ENCODE measurements at places on chromosomes 1 and 21. TPM values are rescaled to one million over a fixed set of nuclear protein-coding genes. Genes with fewer than 3 reads are reported as not detected.

OLIG1 gene
- total RNA-seq: not detected

PTPN22 gene
- 112 TPM for total RNA-seq

HPDL gene
- 23.4 TPM for total RNA-seq

PAPPA2 gene
- total RNA-seq: 0.09 TPM

DTL gene
- total RNA-seq: 97.2 TPM

MIA3 gene
- 51.8 TPM for total RNA-seq

DNAJC6 gene
- total RNA-seq: 4.1 TPM

POLR3GL gene
- 29.1 TPM for total RNA-seq

AGBL4 gene
- not detected for total RNA-seq

TCHH gene
- 0.14 TPM for total RNA-seq

CFHR1 gene
- not detected for total RNA-seq

FOXJ3 gene
- 41.9 TPM for total RNA-seq

ASCL5 gene
- total RNA-seq: not detected

FCRL2 gene
- total RNA-seq: not detected

RIMKLA gene
- total RNA-seq: 1.3 TPM

RNF186 gene
- not detected for total RNA-seq

VASH2 gene
- 0.79 TPM for total RNA-seq

SAMSN1 gene
- 126 TPM for total RNA-seq

GABRD gene
- not detected for total RNA-seq

RPTN gene
- not detected for total RNA-seq

PHGDH gene
- total RNA-seq: 209 TPM

OR2L5 gene
- total RNA-seq: not detected

ADORA3 gene
- not detected for total RNA-seq

TFAP2E gene
- 0.68 TPM for total RNA-seq

FMO2 gene
- not detected for total RNA-seq

KDF1 gene
- not detected for total RNA-seq

PSMD4 gene
- 223 TPM for total RNA-seq

CYP4A11 gene
- total RNA-seq: not detected

ORC1 gene
- 40.5 TPM for total RNA-seq
